ENCODE measurements at places on chromosomes 7 and 10.

- no peak for DNase-seq
These were observed 429.0 kb upstream of the POT1 start for GRCh38 chr7:125358551-125359167.

GRCh38 chr7:143018931-143019330, 8.0 kb downstream of the OR9A2 start:
- no peak for DNase-seq

GRCh38 chr7:121442845-121443244, 46.7 kb upstream of the FAM3C start:
- DNase-seq = peak; percentile 68

DNA sequence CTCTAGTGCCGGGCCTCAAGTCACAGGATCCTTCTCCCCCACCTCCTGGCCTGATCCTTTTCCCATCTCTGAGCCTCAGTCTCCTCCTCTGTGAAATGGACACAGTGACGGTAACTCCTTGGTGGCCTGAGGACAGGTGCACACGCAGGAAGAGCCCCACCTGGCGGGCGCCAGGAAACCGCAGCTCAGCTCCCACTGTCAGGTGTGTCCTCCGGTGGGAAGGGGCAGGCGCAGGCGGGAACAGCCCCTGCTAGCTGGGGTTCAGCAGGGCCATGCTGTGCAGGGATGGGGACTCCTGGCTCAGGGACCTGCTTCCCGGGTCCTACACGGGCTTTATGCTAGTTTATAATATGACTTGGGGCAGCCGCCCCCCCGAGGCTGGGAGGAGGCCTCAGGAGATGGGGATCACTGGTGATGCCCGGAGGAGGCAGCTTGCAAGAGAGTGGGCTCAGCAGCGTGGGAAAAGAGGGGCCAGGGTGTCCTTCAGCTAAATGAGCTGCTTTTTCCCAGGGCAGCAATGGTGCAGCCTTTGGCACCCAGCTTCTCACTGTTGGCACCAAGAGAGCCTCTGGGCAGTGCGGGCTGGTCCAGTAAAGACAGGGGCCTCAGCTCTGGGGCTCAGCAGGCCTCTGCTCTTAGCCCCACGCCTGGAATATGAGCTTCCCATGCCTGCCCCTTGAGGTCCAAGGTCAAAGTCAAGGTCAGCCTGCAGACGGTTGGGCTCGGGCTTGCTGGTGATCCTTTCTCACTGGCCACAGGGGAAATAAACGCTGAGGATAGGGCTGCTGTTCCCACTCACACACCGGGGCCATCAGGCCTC, 68.0 kb upstream of the FAM20C start:
- DNase-seq = no peak

- no peak for DNase-seq
These were observed 43.8 kb downstream of the ENO4 start for GRCh38 chr10:116892907-116893685.

DNA sequence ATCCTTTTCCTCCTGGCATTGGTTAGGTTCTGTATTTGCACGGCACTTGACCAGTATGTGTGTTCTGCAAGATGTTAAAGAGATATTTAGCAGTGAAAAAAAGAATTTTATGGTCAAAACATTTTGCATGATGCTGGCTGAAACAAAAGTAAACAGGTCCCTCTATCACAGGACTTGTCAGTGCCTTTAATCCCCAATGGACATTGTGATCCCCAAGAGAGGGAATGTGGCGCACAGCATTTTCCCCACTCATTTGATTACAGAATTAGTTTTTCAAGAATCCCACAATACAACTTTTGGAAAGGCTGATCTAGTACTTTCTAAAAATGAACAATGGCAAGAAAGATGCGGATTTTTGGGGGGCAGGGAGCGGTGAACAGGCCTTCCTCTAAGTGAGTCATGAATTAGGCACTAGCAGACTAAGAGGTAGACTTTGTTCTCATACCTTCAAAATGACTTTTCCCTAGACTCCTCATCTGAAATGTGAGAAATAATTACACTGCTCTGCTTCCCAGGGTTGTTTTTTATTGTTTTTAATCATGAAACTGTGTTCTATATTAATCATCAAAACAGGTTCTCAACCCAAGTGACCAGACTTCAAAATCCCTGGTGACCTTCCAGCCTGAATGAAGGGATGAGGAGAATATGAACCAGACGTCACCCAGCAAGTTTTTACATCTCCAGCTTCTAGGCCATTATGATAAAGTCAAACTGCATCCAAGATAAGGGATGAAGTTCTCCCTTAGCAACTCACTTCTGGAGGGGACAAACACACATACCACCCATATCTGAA, 8.6 kb downstream of the FBXW4 start:
- no peak for DNase-seq

DNA sequence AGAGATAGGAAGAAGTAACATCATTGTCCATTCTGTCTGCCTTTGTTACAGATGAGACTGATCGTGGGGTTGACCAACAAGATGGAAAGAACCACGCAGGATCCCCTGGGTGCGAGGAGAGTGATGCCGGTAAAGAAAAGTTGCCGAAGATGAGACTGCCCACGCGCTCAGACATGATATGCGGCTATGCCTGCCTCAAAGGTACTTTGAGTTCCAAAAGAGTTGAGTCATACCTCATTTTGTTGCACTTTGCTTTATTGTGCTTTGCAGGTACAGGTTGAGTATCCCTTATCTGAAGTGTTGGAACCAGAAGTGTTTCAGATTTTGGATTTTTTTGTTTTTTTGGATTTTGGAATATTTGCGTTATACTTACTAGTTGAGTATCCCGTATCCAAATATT, 12.2 kb upstream of the CLCN1 start:
- DNase-seq = no peak

- no peak for DNase-seq
These were observed 312.8 kb downstream of the LRMDA start for GRCh38 chr10:75744261-75744660.

- DNase-seq = no peak
These were observed 1150.0 kb upstream of the POT1 start for GRCh38 chr7:126079581-126079980.

DNA sequence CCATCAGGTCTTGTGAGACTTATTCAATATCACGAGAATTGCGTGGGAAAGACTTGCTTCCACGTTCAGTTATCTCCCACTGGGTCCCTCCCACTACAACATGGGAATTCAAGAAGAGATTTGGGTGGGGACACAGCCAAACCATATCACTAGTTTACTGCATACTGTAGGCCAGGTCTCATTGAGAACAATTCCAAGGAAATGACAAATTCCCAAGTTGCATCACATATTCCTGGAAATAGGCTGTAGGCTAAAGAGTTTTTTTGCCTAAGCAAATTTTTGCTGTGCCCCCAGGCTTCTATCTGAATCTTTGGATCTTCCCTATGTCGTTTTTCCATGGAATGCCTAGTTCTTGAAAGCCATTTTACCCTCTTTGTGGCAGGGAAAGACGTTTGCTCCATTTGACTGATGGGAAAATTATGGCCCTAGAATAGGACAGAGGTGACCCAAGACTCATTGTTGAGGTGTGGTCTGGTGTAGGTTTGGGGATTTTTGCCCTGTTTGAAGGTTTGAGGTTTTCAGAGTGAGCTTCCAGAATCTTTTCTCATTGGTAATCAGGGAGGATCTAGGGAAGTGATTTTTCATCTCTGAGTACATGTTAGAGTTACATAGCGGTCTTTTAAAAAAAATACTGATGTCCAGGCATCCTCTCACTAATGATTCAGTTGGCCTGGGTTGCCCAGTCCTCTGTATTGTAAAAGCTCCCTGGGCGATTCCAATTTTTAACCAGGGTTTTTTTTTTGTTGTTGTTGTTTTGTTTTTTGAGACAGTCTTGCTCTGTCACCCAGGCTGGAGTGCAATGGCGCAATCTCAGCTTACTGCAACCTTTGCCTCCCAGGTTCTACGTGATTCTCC, 44.4 kb downstream of the TACR2 start:
- no peak for DNase-seq

DNA sequence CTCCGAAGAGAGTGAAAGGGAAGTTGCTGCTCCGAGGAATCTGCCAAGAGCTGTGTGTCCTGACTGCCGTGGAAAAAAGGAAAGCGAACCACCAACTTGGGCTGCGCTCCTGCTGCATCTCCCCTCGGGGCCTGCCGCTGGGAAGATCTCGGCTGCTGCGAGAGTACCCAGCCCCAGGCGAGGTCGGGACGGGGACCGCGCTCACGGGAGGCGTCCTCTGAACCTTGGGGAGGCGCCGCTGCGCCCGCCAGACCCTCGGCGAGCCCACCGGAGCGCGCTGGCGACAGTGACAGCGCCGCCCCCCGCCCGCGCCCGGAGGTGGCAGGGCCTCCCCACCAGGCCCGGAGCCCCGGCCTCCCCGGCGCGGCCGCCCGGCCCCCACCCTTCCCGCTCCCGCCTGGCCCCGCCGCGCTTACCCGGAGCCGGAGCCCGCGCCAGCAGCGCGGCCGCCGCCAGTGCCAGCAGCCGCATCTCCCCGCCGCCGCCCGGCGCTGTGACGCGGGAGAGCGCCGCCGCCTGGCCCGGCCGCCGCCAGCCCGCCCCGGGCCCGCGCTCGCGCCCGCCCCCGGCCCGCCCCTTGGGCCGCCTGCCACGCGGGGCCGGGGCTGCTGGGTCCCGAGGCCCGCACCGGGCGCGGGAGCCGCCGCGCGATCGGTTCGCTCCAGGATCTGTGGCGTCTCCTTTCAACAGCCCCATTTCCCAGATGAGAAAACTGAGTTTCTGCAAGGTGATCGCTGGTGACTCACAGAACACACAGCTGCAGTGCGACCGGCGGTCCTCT, at the start of gene VSTM4:
Gene VSTM4, minus strand, starts transcription at position 508 of the 781 bp plus-strand sequence. Its CDS starts 37 bp downstream, at position 471.
- DNase-seq = peak; percentile 40

DNA sequence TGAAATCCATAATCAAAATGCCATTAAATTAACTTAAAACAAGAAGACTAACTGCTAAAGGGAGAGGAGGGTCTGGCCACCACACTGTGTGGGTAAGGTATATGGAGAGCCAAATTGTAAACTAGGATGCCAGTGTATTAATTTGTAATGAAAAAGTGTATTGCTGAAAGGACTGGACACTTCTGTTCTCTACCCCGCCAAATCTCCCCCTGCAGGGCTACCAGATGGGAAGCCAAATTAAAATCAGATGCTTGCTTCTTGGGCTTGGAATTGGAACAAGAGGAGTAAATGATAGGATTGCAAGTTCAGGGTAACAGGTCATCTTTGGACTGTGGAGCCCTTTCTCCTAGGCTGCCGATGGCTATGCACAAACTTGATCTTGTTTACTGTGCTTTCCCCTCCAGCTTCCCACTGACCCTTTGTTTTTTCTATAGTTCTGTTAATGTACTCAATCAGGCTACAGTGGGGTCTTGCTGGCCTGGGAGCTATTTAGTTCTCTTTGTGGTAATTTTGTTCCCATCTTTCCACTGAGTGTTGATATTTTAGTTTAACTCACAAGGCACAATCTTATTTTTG, 932.1 kb upstream of the C7orf33 start:
- no peak for DNase-seq

- DNase-seq = no peak
These were observed 13.0 kb upstream of the KCNIP2 start for GRCh38 chr10:101856626-101857025.

DNA sequence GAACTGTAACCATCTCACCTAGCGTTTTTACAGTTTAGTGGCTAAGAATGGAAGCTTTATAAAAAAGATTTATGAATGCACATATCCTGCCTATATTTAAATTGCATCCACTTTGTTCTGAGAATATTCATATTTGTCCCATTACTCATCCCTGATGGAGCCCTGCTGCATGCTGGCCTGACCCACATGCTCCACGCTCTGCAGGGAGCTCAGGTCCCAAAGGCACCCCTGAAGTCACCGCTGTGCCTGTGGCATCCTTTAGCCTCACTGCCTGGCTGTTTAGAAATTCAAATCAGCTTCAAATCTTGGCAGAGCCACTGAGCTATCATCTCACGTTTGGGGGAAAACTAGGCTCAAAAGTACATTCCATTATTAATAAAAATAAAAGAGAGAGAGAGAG, 24.4 kb downstream of the C10orf90 start:
- DNase-seq = no peak

DNA sequence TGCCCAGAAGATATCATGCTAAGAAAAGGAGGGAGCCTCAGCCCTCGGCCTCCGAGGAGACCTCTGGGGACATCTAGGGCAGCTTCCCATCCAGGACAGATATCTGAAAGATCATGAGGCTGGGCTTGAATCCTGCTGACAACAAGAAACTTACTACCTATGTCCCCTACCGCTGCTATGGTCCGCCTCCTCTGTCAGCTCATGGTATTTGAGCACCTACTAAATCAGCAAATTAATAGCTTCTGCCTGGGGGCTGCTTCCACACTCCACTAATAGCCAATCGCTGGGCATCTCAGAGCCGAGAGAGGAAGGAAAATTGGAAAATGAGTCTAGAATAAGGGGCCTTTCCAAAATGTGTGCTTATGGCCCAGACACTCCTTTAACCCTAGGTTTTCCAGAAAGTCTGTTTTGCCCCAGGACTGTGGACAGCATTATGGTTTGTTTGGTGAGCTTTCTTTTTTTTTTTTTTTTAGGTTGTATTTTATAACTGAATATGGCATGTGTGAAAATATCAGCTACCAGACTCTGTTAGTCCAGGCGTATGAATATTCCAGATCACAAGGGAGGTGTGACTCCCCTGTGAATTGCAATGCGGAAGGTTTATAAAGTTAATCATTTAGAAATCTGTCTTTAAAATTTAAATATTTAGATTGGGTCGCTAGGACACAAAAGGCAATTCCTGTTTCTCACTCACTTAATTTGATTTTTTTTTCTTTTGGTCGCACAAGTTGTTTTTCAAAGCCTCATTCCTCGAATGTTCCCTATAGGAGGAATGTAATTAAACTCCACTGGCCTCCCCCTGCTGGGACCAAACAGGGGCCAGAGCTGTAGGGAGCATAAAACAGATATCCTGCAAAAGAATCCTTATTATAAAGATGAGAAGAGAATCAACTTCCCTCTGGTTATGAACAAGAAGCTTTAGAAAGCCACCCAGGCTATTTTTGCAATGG, 89.4 kb downstream of the PARP12 start:
- no peak for DNase-seq

DNA sequence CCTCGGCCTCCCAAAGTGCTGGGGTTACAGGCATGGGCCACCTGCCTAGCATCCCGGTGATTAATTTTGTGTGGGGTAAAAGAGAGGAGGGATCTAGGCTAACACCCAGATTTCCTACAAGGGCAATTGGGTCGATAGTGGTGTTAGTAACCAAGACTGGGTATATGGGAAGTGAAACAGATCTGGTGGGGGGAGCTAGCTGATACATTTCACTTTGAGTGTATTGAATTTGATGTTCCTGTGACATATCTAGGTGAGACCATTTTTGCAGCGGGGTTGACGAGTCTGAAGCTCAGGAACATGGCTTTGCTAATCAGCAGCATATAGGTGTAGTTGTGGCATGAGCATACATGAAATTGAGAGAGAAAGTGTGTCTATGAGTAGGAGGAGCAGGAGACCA, 12.0 kb downstream of the CLCN1 start:
- no peak for DNase-seq

GRCh38 chr10:15751046-15751445, 31.3 kb upstream of the ITGA8 start:
- DNase-seq = no peak

DNA sequence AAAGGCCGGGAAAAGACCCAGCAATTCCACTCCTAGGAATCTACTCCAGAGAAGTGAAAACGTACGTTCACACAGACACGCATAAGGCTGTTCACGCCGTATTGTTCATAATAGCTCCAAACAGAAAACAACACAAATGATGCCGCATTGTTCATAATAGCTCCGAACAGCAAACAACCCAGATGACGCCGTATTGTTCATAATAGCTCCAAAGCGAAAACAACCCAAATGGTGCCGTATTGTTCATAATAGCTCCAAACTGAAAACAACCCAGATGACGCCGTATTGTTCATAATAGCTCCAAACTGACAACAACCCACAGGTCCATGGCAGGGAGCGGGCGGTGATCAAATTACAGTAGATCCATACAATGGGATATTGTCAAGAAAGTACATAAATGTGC, 85.2 kb upstream of the DNAAF5 start:
- DNase-seq = peak; percentile 79

Data from ELF-1 (cell line).